ENCODE measurements at places on chromosomes 12 and 14.

DNA sequence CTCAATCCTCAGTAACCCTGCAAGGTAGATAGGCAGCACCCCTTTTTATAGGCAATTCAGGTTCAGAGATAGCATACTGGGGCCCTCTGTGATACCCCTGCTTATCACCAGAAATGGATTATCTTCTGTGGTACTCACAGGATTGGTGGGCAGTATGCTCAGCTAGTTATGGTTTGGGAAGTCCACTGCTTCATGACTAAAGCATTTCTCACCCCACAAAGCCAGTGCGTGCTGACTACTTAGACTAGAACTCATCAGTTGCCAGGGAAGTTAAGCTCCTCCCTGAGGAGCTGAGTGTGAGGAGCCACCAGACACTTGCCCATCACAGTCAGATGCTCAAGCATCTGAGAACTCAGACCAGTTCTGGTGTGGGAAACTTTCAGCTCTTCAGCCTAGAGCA is 76.3 kb downstream of the SCAF11 start:
- no peak for DNase-seq

- DNase-seq, result peak; percentile 53
These were observed 181.3 kb downstream of the ITPR2 start for GRCh38 chr12:26651566-26652188.

DNA sequence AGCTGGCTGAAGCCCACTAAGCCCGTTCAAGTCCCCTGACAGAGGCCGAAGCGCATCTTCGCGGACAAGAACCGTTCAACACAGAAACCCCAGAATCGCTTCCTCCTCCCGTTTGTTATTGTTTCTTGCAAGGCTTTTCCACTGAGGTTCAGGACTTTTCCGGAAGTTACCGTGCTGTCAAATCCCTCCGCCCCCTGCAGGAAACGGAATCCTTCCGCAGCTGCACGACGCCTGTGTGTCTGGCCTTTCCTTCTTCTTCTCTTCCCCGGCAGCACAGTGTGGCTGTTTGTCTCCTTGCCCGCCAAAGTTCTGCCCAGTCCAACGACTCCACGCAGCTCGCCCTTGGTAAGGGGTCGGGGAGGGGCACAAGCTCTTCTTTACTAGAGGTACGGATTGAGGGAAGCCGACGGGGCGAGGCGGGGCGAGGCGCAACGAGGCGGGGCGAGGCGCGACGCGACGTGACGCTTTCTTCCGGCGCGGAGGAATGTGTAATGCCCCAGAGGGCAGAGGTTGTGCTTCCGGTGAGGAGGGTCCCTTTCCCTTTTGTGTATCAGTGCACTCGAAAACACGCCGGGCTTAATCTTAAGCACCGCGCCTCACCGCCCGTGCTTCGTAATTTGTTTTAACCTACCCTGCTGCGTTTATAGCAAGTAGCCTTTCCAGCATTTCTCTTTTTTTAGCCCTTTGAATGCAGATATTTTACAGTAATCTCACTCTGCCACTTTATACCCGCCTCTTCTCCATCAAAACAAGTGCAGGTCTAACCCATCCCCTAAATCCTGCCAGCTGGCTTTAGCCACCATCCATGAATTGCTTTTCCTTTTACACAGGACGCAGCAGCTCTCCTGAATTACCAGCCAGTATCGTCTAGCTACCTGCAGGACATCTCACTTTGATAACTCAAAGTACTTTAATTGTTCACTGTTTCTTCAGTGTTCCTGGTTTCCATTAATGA is at the start of gene KDM5A:
Gene KDM5A, minus strand, starts transcription at position 179 of the 955 bp plus-strand sequence. CDS start 229 bp downstream, outside the sequence.
- no peak for DNase-seq

GRCh38 chr12:117140397-117141096 is 41.3 kb upstream of the TESC start:
- DNase-seq, result no peak

GRCh38 chr12:3300833-3301401 is 190.1 kb upstream of the PRMT8 start:
- DNase-seq, result no peak

GRCh38 chr12:95859344-95859816 is 628 bp downstream of the SNRPF start:
- DNase-seq, result no peak

DNA sequence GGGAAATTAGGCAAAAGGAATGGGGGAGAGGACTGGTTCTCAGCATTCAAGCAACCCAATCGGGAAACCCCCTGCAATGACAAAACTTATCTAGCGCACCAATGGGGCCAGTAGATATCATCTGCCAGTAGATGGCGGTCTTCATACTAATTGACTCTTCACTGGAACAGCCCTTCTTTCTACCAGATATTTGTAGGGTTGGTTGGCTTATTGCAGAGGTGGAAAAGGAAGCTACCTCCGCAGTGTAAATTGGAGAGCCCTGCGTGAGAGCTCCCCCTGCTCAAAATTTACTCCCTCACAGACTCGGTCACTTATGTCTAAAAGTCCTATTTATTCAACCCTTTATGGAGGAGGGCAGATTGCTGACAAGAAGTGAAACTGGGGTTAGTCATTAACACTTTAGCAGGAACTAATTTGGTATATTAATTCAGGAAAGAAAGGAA is 166.1 kb upstream of the CCND2 start:
- DNase-seq, result no peak

- DNase-seq, result no peak
These were observed 485 bp downstream of the PELI2 start for GRCh38 chr14:56118611-56119181.

- no peak for DNase-seq
These were observed 58.7 kb downstream of the ST8SIA1 start for GRCh38 chr12:22275843-22276242.

GRCh38 chr14:74882103-74882920 is 596 bp downstream of the DLST start:
- DNase-seq, result peak; percentile 45

DNA sequence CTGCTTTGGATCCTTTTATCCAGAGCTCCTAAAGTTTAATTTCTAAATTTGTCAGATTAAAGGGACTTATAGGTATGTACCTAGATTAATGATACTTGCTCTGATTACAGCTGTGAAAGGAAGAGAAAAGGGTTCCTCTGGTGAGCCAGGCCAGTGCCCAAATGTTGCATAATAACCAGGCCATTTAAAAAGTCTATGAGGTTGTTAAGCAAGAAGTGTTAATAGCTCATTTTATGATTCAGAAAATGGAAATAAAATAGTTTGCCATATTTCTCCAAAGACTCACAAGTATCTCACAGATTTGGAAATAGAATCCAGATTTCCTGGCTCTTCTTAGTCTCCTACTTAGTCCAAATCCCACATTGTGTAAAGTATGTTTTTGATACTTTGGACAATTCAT is 67.6 kb downstream of the SLC38A6 start:
- no peak for DNase-seq

- DNase-seq, result no peak
These were observed 27.2 kb upstream of the NT5DC3 start for GRCh38 chr12:103868215-103868614.

DNA sequence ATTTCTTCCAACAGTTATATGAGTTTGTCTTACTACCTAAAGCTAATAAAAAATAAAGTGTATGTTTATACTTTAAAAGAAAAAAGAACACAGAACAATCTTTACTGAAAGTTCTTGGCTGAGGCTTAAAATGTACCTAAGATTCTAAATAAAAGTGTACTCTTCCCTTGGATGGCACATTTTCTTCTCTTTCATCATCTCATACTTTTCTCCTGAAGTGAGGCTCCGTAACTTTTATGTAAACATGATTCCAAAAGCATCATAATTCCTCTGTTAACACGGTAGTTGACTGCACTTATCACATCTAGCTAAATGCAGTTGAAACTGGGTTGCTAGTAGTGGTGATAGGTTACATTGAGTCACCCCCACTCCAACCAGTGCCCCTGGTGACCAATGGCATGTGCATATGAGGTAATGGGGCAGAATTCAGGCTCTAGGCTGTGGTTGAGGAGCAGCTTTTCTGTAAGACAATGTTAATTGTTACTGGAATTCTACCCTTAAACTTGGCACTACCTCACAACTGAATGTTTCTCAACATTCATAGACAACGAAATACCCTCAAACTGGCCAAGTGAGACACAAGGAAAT is 38.4 kb downstream of the WASHC3 start:
- DNase-seq, result no peak

- DNase-seq, result no peak
These were observed 5.3 kb downstream of the TRPV4 start for GRCh38 chr12:109827566-109828550.

DNA sequence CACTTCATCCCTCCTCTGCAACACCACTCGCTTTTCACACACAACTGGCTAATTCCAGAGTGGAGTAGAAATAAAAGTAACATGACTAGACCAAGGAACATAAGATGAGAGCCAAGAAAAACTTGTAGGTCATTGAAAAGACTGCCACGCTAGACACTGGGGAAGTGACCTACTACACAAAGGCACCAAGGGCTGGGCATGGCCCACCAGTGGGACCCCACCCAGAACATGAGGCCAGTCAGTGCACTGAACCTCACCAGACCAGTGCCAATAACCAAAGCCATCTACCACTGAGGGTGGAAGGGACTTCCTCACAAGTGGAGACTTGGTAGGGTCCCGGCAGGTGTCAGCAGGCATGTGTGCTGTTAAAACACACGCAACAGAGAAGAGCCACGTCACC is 19.7 kb downstream of the FBLN5 start:
- DNase-seq, result no peak
